ENCODE measurements at places on chromosomes 5 and 9.

DNA sequence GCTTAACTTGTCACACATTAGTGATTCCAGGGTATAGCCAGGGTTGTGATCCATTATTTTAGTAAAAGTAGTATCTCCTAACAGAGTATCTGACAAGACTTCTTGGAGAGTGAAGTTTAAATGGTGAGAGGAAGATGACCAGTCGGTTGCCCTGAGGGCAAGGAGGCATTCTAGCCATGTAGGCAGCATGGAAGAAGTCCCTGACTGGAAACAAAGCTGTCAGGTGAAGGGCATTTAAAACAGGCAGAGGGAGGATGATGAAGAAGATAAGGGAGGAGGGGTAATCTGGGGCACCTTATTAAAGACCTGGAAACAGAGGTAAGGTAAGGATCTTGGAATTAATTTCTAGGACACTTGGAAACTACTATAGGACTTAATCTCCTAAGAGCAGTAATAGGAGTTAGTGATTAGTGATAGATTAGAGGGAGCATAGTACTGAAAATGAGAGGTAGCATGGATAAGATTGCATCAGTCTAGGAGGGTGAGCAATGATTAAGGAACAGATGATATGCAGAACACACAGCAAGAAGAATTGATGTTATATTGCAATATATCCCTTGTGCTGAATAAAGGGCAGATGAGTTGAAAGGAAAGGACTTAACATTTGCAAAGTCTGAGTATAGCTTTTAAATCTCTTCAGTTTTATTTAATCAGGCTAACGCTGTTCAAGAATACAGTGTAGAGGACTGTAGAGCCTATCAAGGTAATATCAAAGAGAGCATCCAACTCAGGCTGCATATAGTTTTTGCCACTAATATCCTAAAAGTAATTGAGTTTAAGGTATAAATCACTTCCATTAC lies 9.6 kb downstream of the KIF2A start:
- DNase-seq, result no peak

GRCh38 chr5:6377582-6377904 lies 804 bp downstream of the MED10 start:
- DNase-seq, result no peak

- DNase-seq, result no peak
Measured at GRCh38 chr5:39447059-39447458, 22.3 kb upstream of the DAB2 start.

- DNase-seq, result no peak
Measured at GRCh38 chr9:21830589-21830988, 28.2 kb downstream of the MTAP start.

- DNase-seq, result no peak
Measured at GRCh38 chr5:143757116-143757515, 54.8 kb upstream of the HMHB1 start.

- DNase-seq, result no peak
Measured at GRCh38 chr5:126837242-126837641, 60.3 kb downstream of the LMNB1 start.

DNA sequence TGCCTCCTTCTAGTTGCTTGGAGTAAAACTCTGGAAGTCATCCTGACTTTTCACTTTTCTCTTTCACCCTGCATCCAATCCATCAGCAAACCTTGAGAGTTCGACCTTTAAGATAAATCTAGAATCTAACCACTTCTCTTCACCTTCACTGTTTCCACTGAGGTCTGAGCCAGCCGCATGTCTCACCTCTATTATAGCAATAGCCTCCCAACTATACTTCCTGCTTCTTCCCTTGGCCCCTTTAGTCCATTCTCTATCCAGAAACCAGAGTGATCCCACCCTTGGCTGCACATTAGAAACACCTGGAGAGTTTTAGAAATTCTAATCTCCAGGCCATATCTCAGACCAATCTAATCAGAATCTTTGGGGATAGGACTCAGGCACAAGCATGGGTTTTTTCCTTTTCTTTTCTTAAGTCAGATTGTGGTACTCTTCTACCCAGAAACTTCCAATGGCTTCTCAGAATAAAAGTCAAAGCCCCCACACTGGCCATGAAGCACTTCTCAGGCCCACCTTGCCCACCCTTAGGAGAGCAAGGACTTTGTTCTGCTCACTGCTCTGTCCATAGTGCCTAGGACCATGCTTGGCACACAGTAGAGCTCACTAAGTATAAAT lies 33.1 kb downstream of the MFAP3 start:
- peak; percentile 18 for DNase-seq

DNA sequence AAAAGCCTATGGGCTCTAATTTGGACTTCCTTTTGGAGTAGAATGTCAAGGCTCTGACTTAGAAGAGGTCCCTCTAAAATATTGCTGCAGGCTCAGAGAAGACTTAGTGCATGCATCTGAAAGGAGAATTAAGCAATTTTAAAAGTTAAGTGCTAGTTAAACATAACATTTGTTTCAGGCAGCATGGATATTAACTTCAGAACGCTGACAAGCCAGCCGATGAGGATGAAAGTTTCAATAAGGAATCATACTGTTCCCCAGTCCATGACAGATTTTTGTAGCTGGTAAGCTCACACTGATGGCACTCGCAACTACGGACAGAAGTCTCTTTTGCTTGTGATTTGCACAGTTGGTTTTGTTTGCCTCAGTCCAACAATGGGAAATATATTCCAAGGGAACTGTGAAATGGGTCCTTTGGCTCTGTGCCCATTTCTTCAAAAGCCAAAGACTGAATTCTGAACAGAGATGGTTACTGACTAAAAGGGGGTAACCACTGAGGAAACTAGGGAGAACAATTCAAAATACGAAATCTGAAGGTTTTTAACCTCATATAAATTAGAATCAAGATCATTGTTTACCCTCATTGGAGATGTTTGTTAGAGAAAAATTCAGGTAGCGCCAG lies 47.6 kb downstream of the DCP2 start:
- DNase-seq, result no peak

- DNase-seq, result no peak
Measured at GRCh38 chr9:130845254-130845653, 10.2 kb downstream of the ABL1 start.

DNA sequence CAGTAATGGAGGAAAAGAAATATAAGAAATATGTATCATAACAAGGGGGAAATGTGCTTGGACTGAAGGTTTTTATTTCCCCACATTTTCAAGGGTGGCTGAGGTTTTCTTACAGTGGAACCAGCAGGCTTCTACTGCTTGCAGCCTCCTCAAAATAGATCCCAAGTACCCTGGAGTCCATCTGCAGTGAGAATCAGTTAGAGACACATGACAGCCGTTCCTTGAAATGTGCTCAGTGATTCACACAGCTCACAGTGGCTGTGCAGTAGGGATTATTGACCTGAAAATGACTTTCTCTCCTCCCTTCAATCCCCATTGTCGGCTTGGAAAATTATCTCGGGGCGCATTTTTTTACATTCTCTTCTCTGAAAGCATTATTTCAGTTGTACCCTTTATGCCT lies 832.0 kb downstream of the TLR4 start:
- no peak for DNase-seq

- DNase-seq, result no peak
Measured at GRCh38 chr9:132589148-132590036, 7.0 kb downstream of the BARHL1 start.

DNA sequence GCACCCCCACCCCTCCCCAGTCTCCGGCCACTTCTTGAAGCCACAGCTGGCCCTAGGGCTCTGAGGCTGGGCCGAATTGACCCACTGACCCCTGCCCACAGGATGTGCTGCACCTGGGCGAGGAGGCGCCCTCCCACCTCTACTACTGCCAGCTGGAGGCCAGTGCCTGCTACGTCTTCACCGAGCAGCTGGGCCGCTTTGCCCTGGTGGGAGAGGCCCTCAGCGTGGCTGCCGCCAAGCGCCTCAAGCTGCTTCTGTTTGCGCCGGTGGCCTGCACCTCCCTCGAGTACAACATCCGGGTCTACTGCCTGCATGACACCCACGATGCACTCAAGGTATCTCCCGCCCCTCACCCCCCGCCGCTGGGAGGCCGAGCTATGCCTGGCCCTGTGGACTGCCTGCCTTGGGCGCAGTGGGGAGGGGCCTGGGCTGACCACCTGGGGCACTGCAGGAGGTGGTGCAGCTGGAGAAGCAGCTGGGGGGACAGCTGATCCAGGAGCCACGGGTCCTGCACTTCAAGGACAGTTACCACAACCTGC lies 21.3 kb downstream of the HK3 start:
- no peak for DNase-seq

- no peak for DNase-seq
Measured at GRCh38 chr5:81786991-81787390, 36.1 kb upstream of the SSBP2 start.

DNA sequence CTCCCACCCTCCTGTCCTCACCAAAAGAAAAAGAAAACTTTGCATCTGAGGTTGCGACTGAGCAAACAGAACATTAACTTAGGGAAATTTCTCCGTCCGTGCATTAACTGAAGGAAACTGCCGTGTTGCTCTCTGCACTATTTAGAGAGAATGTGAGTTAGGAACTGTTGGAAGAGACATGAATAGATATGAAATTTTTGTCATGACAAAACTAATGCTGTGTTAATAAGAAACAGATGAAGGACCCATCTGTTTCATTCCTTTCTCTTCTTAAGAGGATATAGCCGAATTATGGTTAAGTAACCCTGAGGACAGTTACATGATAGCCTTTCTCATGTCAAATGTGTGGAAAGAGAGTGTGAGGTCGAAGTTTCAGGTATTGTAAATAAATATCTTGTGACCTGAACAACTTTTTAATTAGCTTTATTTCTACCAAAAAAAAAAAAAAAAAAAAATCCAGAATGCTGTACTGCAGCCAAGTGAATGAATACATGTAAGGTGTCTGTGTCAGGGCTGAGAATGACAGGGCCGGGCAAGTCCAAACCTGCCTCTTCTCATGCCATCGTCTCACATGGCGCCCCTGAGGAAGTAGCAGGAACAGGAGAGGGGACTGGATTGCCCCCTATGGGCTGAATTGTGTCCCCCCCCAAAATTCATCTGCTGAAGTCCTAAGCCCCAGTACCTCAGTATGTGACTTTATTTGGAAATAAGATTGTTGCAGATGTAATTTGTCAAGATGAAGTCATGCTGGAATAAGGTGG lies 35.6 kb upstream of the ANKRD33B start:
- no peak for DNase-seq

DNA sequence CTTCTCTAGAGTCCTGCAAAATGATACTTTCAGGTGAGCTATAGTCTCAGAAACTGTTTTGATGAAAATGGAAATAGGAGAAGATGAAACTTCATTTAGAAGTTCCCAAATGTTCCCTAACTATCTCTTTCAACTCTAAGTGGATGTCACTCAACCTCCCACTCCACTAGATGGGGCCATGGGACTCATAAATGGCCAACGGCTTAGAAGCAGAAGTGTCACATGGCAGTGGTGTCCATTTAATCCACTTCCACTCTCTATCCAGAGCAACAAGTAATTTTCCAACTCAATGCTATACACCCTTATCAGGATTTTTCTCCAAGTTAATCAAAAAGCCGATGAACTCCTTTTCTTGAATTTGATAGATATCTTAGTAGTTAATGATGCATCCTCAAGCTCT lies 295.7 kb downstream of the EDIL3 start:
- DNase-seq, result no peak

- DNase-seq, result no peak
Measured at GRCh38 chr5:40717281-40717680, 37.6 kb downstream of the PTGER4 start.

DNA sequence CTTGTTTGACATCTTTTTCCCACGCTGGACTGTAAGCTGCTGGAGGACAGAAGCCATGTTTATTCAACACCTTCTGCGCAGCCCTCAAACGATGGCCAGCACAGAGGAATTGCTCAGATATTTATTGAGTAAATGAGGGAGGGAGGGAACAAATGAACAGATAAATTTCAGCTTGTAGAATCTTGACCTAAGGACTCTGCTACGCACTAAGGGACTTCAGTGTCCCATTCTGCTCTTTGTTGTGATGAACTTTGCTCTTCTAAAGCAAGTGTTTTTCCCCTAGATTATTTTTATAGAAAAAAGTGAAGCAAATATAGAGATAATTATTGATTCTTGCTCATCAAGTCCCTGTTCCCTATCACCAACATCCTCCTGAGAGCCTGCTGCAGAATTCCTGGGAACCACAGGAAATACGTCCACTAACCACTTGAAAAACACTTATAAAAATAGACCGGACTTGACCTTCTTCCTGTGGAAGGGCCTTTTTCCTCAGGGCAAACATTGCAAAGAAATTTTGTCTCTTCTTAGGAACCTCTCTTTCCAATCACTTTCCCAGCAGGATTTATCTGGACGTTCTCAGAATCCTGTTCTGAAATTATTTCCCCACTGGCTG lies 54.9 kb downstream of the FGF1 start:
- no peak for DNase-seq

DNA sequence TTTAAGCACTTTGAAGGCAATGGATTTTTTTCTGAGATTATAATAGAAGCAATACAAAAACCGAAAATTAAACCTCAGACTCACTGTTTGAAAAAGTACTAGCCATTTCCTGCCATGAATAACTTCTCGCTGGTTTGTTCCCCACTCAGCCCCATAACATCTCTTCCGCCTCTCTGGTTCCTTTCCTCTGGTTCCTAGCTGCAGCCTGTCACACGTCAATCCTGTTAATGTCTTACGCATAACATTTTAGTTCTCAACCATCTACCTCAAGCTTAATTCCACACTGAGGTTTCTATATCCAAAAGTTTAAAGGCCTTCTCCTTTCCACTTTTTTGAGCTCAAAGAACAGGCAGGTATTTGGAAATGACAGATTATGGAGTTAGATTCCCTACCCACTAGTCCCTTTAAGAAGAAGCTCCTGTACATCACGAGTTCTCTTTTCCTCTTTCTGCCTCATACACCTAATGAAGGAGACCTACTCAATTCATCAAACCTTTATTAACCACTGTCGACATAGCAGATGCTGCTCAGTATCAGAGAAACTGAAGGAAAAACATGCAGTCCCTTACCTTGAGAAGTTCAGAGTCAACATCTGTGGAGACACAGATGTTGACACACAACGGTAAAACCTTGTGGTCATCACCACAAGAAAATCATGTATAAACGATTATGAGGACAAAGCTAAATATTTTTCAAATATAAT lies 243.0 kb upstream of the PTGER4 start:
- no peak for DNase-seq

- no peak for DNase-seq
Measured at GRCh38 chr5:141245250-141245717, at the start of gene PCDHB15. PCDHB15 (plus strand) TSS chr5:141245395; CDS start chr5:141245579, 184 bp downstream.

- peak; percentile 43 for DNase-seq
Measured at GRCh38 chr9:126558051-126558665, 55.6 kb upstream of the LMX1B start.

DNA sequence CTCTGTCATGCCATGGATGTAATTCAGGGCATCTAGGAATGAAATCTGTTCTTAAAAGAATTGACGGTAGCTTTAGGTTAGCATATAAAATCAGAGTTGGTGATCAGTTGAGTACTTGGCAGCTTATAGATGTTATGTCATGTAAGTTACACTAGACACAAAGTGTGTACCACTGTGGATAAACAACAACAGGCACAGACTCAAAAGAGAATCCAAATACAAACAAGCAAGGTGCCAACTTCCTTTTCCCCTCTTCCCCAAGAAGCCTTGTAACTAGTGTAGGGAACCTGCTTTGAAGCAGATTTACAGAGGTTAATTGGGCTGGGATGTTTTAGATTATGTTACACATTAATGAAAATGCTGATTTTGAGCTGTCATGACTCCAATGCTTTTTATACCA lies 167.2 kb downstream of the PBX3 start:
- DNase-seq, result no peak
